Activated T-helper 9 cell treated with anti-CD3 and anti-CD28 coated beads, Interleukin-2, amount 50 U/mL, for 16 hours (primary cell): ENCODE measurements at places on chromosomes 13 and 19.

DNA sequence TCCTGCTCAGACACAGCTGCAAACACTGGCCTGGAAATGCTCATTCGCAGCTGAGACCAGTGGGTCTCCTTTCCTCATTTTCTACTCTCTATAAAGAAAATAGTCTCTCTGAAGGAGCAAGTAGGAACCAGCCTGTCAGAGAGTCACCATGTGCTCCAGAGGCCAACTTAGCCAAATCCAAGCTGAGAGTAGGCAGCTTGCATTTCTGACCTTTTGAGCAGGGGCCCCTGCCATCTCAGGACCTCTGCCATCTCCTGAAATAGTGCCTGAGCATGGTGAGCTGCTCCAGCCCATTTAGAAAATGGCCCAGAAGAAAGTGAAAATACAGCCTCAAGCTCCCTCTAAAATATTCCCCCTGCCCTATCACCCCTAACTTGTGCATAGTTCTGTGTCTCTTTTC, 95.6 kb downstream of the STOML3 start:
- no peak for DNase-seq

DNA sequence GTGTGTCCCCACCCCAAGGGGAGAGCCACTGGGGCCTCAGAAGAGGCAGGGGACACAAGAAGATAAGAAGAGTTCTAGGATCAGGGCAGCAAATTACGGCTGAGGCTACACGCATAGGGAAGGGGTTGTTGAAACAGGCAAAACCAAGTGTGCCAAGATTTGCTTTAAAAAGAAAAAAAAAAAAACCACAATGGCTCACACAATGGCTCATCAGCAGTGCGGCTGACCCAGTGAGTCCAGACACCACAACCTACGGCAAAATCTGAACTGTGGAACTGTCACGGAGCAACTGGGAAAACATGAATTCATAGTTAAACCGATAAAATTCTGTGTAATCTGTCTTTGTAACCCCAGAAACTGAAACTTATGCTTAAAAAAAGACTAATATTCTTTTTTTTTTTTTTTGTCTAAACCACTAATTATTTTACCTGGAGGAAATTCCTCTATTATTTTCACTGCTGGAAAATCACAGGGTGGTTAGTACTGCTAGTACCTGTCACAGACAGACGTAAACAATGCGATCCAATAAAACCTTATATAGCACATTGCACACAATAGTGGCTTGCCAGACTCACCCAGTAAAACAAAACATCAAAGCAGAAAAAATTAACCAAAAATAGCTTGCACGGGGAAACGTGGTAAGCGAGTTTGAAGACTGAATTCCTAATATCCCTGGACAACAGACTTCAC, 325.4 kb upstream of the TSHZ3 start:
- no peak for DNase-seq

DNA sequence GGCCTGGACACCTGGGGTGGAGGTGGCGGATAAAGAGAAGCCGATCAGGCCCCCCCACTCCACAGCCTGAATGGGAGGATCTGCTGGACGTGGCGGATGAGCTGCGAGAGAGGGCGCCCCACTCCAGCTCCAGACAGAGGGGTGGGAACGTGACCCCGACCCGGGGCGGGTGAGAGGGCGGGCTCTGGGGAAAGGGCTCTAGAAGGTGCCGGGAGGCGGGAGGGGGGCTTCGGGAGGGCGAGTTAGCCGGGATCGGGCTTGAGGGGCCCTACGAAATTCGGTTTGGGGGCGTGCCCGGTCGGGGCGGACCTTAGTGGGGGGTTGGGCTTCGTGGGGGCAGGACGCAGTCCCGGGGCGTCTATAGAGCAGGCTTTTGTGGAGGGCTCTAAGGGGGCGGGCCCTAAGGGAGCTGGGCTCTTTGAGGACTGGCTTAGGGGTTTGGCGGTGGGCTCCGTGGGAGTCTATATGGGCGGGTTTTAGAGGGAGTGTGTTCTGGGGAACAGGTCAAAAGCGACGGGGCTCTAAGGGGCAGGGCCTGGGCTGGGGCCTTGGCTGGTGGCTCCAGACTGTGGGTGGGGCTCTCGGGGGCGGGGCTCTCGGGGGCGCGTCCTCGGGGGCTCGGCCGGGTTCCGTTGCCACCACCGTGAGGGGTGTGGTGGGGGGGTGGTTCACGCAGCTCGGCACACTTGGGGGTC, 4.1 kb upstream of the NANOS3 start:
- DNase-seq = no peak

DNA sequence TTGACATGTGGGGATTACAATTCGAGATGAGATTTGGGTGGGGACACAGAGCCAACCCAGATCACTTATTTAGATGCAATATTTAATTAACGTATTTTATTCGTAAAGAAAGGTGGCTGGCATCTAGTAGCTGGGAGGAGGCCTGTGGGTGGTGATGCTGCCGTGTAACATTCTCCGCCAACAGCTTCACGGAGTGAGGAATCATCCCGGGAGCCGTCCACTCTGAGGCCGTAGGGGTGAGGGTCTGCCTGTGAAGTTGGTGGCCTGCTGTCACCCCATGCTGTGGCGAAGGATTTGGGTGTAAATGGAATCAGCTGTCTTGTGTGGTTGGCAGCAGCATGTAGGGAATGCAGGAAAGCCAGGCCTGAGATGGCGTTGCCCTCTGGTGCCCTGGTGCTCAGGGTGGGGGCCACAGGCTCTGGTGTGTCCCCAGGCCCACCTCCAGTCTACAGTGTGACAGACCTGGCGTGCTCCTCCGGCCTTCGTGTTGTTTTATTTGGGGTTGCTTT, 3.3 kb upstream of the TEX29 start:
- DNase-seq = no peak

DNA sequence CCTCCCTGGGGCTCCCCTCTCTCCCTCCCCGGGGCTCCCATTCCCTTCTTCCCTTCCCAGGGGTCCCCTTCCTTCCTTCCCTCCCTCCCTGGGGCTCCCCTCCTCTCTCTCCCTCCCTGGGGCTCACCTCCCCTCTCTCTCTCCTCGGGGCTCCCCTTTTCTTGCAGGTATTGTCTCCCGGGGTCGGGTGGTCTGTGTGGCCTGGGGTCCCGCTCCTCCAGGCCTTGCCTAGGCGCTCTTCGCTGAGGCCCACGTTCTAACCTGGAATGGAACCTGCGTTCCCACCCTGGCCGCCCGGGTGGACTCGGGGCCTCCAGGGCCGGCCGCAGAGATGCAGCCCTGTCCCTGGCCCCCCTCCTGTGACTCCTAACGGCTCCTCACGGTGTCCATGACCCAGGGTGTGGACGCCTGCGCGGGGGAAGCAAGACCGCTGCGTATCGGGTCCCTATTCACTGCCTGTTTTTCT, 940 bp upstream of the DCUN1D2 start:
- DNase-seq = no peak

DNA sequence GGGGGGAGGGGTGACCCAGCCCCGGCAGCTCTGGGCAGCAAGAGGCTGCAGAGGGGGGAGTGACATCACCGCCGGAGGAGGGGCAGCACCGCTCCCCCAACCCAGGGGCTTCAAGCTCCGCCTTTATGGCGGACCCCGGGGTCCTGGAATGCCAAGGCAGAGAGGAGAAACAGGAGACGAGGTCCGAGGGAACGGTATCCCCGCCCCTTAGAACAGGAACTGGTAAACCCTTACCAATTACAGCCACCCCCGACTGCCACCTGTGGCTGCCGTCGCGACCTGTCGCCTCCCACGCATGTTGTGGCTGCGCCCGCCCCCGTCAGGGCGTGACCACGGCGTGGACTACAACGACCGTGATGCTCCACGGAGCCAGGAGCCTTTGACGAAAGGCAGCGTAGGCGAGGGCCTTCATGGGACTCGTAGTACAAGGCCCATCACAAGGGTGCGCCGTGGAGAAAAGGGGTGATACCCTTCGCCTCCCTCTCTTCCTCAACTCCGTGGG, 4.1 kb upstream of the KCNC3 start:
- peak; percentile 81 for DNase-seq

DNA sequence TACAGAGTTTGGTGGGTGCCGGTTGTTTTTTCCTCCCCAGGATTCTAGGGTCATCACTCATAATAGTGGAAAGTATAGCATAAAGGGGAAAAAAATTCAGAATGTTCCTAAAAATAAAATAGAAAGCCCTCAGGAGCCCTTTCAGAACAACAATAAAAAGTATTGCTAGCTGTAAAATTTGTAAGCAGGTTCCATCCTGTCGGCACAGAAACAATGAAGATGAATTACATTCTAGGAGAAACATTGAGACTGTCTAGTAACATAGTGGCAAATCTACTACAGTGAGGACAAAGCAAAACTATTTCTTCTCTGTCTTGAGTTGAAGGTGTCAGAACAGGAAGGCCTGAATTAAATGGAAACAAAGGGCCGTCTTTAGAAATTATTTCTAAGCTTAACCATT, 870.7 kb downstream of the PCDH9 start:
- DNase-seq = no peak

DNA sequence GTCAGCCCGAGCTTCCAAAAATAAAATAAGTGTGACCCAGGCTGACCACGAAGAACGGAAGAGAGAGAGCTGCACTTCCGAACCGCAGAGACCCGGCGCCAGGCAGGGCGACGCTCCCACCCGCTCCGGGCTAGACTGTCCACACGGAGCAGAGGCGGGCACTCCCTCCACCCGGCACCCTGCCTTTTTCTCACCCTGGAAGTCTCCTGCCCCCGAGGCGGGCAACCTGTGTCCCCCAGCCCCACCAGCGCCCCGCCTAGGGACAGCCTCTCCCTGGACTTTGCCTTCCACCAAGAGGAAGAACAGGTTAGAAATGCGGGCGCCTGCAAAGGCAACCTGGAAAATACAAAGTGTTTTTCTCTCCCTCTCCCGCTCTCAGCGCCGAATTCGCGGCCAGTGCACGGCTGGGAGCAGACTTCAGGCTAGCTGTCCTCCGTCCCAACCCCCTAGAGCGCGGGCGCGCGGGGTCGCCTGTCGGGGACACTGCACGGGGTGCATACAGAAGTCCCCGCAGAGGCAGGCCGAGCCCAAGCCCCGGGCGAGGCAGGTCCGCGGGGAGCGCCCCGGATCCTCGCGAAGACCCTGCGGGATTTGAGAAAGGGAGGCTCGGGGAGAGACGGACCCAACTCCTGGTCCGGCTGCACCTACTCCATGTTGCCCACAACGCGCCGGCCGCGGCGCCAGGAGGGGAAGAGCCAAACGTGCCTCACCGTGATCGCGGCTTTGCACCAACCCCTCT, 845 bp downstream of the SPRY2 start:
- DNase-seq = no peak

DNA sequence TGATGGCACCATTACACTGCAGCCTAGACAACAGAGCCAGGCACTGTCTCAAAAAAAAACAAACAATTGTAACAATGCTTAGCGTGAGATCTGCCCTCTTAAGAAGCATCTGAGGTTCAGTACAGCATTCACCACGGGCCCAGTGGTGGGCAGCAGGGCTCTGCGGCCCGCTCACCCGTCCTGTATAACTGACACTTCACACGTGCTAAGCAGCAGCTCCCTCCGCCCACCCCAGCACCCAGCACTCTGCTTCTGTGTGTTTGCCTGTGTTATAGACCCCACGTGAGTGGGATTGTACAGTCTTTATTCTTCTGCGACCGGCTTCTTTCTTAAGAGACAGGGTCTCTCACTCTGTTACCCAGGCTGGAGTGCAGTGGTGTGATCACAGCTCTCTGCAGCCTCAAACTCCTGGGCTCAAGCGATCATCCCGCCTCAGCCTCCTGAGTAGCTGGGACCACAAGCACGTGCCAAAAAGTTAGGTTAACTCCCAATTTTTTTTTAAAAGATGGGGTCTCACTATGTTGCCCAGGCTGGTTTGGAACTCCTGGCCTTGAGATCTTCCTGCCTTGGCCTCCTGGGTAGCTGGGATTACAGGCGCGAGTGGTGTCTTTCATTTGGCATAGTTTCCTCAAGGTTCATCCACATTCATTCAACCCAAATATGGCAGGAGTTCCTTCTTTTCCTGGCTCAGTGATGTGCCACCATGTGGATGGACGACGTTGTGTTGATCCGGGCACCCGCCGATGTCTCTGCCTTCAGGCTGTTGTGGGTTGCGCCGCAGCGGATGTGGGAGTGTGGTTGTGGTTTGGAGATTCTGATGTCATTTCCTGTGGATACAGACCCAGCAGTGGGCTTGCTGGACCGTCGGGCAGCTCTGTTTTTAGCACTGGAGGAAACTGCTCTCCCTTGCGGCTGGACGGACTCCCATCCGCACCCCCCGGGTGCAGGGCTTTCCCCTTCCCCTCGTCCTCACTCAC, 170.0 kb downstream of the KDM4B start:
- peak; percentile 39 for DNase-seq

DNA sequence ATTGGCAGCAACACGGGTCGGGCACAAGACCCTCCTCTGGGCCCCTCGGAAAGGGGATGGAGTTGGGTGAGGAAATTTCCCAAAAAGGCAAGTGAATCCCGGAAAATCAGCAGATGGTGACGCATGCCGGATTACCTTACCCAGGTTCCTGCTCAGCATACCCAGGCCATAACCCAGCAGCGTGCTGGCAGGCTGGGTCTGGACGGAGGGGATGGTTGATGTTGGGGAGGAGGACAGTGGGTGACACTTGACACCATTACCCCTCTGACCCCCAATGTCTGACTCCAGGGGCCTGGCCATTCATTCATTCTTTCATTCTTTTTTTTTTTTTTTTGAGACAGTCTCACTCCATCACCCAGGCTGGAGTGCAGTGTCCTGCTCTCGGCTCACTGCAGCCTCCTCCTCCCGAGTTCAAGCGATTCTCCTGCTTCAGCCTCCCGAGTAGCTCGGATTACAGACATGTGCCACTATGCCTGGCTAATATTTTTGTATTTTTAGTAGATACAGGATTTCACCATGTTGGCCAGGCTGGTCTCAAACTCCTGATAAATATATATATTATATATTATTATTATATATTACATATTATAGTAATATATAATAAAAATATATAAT, 799 bp downstream of the PVR start:
- DNase-seq = no peak

DNA sequence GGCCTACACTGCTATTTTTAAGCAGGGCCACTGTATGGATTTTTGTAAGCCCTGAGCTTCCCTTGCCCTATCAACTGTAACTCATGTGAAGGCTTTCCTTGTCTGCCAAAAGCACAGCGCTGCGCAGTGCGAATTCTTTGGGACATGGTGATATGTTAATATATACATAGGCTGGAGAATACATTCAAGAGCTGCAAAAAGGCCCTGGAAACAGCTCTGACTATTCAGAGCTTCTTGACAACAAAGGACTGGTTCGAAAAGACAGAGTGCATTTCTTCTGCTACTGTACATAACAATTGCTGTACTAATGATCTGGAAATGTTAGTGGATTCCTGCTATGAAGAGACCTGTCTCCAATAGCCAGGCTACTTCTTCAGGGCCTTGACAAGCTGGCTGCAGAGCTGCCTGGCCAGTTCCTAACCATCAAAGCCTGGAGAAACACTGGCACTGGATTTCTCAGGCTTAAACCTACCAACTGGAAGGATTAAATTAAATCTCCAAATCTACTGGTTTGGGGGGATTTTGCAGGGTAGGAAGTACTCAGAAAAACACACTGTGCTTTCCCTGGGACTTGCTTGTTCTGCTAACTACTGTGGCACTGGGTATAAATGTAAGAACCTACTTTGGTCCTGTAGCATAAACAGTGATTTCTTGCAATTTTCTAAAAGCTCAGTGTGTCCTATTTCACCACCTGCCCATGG, 246.9 kb downstream of the DNAJC15 start:
- DNase-seq = no peak
